Head of caudate nucleus (tissue), 42 donors: ENCODE measurements at places on chromosomes 6 and 20.

DNA sequence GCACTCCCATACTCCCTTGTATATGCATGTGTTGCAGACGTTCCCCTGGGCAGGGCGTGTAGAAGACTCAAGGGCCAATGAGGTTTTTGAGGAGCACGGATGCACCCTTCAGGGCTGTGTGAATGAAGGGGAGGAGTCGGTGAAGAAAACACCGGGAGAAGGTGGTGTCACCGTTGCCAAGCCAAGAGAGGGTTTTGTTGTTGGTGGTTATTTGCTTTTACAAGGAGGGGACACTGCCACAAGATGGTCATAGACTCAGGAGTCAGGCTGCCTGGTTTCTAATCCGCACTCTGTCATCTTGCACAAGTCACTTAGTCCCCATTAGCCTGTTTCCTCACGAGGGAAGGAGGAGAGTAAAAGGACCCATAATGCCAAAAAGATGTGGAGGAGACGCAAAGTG, 124.0 kb downstream of the PXDC1 start:
- no peak for DNase-seq

DNA sequence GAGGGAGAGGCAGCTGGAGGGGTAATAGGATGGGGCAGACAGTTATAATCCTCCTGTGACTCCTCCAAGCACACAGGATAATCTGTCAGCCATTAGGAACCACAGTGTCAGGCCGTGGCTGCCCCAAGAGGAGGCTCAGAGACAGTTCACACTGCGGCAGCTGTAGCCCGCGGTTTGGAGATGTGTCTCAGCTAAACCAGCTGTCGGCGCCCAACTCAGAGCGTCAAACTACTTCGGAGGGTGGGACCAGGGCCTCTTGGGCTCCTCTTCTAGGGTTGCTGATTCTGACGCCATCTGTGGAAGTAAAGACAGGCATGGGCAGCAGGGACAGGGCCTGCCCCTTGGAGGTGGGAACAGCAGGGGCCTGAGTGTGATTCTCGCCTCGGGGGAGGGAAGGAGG, 309.8 kb downstream of the CDC5L start:
- DNase-seq, result no peak

DNA sequence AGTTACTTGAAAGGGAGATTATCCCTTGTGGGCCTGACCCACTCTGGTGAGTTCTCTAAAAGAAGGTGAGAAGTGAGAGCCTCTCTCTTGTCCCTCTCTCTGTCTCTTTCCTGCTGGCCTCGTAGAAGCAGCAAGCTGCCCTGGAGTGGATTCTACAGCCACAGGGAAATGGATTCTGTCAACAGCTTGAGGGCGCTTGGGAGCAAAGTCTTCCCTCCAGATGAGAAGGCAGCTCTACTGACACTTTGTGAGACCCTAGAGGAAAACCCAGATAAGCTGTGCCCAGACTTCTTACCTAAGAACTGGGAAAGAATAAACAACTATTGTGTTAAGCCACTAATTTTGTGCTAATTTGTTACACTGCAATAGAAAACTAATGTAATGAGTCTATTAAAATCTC, 39.9 kb downstream of the ANKRD60 start:
- DNase-seq, result no peak

DNA sequence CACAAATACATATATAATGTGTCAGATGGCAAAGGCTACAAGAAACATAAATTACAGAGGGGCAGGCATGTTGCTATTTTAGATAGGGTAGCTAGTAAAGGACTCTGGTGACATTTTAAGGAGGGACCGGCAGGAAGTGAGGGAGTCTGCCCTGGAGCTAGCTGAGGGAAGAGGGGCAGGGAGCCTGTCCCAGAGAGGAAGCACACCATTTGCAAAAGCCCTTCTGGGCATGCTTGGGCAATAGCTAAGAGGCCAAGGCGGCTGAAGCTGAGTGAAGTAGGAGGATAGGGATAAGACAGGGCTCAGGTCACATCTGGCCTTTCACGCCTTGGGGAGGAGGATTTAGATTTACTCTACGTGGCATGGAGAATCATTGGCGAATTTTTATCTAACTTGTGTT, 96.2 kb downstream of the RTN4IP1 start:
- no peak for DNase-seq

DNA sequence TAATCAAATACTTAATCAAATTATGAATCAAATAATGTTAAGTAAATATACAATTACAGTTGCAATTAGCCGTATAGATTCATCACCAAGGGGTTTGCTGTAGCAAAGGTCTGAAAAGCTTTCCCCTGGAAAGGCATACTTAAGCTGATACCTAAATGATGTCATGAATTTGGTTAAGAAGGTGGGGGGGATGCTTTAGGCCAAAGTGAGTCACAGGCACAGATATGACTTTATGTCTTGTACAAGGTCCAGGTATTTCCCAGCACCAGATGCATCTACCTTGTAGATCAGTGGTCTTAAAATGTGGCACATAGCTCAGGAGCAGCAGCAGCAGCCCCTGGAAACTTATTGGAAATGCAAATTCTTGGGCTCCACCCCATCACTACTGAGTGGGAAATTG, 557.3 kb upstream of the CDH4 start:
- no peak for DNase-seq

DNA sequence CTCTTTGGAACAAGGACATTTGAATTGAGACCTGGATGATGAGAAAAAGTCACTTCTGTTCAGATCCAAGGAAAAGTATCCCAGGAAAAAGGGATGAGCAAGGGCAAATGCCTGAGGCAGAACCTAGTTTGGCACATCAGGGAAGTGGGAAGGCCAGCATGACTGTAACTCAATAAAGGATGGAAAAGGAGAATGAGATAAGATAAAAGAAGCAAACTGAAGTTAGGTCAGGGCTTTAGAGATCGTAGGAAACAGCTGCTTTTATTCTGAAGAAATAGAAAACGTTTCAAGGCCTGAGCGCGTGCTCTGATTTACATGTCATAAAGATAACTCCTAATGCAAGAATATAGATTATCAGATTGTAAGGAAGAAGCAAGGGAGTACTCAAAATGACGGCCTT, 450.0 kb downstream of the FRK start:
- no peak for DNase-seq

DNA sequence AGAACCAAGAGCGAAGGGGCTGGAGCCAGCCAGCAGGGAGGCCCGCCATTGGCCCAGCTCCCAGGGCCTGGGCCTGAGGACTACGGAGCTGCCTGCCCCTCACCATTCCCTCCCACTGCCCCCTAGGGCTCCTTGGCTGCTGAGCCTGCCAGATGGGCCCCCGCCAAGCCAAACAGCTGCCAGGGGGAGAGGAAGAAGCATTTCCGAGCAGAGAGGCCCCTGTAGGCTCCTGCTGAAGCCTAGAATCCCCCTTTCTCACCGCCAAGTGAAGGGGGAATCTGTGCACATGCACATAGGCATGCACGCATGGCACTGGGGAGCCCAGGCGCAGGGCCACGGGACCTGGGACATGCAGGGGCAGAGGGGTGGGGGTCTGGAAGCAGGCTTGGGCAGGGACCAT, 28.5 kb upstream of the MRPS18A start:
- peak; percentile 24 for DNase-seq

DNA sequence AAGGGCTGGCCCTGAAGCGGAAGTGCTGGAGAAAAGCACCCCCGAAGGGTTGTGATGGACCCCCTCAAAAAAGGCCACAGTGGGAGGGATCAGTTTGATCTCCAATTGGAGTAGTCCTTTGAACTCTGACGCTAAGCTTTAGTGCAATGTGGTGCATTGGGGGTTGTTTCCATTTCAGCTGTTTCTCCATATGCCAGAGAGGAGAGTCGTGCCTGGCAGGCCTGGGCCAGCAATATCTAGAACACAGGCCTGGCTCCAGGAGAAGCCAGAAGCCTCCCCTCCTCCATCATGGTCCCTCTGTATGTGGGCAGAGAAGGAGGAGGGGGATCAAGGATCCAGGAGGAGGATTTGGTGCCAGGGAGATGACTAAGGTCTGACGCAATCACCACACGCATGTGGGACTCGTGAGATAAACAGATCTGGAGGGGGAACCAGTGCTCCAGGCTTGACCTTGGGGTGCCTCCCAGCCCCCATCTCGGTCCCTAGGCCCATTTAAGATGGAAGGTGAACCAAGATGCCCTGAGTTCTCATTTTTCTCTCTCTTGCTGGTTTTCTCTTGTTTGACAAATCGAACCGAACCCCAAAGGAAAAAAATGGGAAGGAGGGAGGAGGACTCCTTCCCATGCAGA, 517.4 kb upstream of the JARID2 start:
- DNase-seq, result no peak

- DNase-seq, result no peak
These were observed 25.1 kb downstream of the FKBP5 start for GRCh38 chr6:35663447-35664235.

DNA sequence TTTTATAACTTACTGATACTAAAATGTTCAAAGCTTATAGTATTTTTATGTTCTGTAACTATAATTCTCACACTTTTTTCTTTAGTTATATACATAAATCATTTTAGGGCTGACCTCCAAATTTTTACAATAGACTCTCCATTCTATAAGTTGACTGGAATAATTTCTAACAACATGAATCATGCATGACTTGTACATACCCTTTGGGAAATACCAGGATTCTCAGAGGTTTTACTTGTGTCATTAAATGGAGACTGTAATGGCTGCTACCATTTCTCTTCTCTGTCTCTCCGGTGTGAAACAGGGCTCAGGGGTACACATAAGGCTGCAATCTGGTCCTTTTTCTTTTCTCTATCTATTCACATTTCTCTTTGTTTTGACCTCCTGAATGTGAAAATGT, 222.2 kb upstream of the FLRT3 start:
- DNase-seq, result no peak

GRCh38 chr20:37984018-37984785, 49.1 kb downstream of the TTI1 start:
- no peak for DNase-seq

DNA sequence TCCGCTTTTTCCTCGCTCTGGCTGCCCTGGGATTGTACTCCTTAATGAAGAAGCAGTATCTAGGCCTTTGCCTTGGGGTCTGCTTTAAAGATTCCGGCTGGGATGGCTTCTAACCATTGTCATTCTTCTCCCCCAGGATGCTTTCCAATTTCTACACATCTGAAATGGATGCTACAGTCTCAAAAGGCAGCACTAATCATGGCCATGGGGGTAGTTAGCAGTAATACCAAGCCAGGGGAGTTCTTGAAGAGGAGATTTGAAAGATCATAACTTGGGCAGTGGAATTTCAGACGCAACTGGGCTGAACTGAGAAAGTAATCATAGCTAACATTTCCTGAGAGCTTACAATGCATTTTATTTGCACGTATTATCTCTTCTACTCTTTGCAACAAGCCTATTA, 3.4 kb upstream of the PFDN4 start:
- no peak for DNase-seq
